ENCODE measurements at places on chromosomes 2 and 18.

DNA sequence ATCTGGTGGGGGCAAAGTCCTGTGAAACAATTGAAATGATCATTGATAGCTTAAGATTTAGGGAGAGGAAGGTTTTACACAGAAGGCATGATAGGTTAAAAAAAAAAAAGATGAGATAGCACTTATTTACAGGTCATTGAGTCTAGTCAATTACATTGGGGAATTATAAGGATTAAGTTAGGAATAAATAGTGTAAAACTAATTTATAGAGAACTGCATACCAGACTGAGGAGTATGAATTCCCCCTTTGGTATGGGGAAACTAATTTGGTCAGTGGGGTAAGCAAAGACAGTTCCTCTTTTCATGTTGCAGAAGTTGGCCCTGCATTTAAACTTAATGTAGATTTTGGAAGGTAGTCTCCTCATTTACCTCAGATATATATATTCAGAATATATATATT, 10.8 kb downstream of the GLS start:
- no peak for DNase-seq

GRCh38 chr2:4139731-4140130, 436.4 kb downstream of the DCDC2C start:
- DNase-seq: no peak

DNA sequence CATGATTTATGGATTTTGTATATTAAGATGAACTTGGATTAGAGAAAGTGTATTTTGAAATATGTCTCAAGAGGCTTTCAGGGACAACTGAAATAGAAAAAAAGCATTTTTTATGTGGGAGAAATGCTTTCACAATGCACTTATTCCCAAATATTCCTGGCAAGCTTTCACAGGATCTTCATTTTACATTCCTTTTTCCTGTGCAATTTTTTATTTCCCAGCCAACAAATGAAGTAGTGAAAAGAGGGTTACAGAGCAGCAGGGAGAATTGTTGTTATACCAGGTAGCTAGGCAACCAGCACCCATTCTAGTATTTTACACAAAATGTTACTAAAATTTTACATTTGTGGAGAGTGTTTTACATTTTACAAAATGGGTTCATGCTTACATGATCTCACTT, 167.0 kb upstream of the RPRM start:
- DNase-seq: no peak

- no peak for DNase-seq
These were observed 84.9 kb downstream of the SLC8A1 start for GRCh38 chr2:40367032-40367431.
